Pulmonary artery endothelial cell (primary cell): ENCODE measurements at places on chromosomes 3 and 15. TPM values are rescaled to one million over a fixed set of nuclear protein-coding genes. Genes with fewer than 3 reads are reported as not detected.

DNA sequence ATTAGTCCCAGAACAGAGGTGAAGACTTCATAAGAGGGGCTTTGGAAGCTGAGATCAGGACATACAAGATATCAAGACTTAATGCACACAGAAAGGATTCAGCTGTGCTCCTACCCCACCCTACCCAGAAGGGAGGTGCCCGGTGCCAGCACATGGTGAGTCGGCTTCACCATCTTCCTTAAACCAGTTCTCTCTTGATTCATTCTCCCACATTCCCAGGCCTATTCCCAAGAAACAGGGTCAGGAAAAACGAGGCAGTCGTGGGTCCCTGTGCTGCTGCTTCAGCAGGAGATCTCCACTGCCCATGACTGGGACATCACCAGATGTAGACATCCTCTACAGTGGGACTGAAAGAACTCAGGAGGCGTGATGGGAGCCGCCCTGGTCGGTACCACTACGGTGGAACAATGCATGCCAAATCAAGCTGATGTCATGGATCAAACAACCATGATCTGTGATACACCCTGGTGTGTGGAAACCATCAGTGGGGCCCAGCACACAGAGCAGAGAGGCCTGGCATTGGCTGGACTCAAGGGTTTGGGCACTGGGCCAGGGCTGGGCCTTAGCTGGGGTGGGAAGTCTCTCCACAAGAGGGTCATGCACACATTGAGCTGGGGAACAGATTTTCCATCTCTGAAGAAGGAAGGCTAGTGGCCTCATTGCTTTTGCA, 41.9 kb downstream of the CCDC12 start:
- DNase-seq, result no peak

- no peak for DNase-seq
Measured at GRCh38 chr3:100040451-100041225, 73.7 kb downstream of the FILIP1L start.

DNA sequence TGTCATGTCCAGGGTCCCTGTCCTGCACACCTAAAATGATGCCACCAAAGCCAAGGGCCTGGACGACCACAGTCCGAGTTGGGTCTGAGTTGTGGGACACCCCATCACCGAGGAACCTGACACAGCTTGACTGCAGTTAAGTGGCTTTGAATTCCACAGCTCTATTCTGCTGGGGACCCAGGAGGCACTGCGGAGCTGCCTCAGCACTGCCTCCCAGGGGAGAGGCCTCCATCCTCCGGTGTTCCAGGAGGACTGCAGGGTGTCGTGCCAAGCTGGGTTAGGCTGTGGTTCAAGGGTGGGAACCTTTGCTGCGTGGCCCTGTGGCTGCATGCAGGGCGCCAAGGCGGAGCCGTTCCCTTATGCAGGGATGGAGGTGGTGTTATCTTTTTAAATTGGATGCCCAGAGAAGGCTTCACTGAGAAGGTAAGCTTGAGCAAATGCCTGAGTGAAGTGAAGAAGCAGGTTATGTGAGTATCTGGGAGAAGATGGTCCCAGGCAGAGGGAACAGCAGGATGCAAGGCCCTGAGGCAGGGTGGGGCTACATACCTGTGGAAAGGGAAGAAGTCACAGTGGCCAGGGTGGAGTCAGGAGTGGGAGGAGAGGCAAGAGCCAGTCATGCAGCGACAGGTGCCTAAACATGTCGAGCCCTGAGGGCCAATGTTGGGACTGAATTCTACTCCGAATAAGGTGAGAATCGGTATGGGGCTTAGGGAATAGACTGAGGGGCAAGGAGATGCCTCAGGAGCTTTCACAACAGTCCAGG, 144.8 kb downstream of the TPRA1 start:
- no peak for DNase-seq

The SENP8 gene
- total RNA-seq, result 1.3 and 2.2 TPM in 2 replicates

The FAM240A gene
- not detected in 2 replicates for total RNA-seq
